ENCODE measurements at places on chromosomes 6 and 20. TPM values are rescaled to one million over a fixed set of nuclear protein-coding genes. Genes with fewer than 3 reads are reported as not detected.

The WFDC10B gene
- not detected for total RNA-seq

The MUC22 gene
- not detected for total RNA-seq

GRCh38 chr6:19895866-19896692 lies 58.9 kb downstream of the ID4 start:
- no peak for DNase-seq
- H3K27ac ChIP-seq = no peak overlapping the region
- H3K36me3 ChIP-seq = no peaks in the 10 kb centered on the region
- no peaks in the 10 kb centered on the region for H3K4me1 ChIP-seq
- no peaks in the 10 kb centered on the region for H3K27me3 ChIP-seq

The IDH3B gene
- total RNA-seq = 111 TPM

GRCh38 chr6:4291453-4292403 lies 156.4 kb upstream of the ECI2 start:
- H3K4me1 ChIP-seq = no peaks in the 10 kb centered on the region
- H3K4me3 ChIP-seq = no peak overlapping the region
- H3K36me3 ChIP-seq = no peaks in the 10 kb centered on the region
- no peak overlapping the region for H3K27ac ChIP-seq

- no peak overlapping the region for H3K27ac ChIP-seq
- H3K4me1 ChIP-seq = peaks cover 2% of the 10 kb centered on the region
- H3K27me3 ChIP-seq = peaks cover 71% of the 10 kb centered on the region
- no peak for DNase-seq
Observed at GRCh38 chr6:44273617-44274016, 3.4 kb downstream of the TMEM151B start.

DNA sequence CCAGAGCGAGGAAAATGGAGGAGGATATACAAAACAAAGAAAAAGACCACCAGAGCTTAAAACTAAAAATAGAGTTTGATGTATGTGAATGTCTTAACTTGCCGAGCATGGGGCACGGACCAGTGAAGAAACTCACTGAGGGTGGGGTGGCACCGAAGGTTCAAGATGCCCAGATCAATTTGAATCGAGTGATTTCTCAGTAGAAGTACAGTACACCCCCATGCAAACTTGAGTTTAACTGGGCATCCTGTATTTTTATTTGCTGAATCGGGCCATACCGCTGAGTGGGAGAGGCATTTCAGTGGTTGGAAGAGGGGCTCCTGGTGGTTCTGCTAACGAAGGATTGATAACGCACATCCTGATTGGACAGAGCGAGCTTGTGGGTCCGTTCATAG lies 81.7 kb downstream of the ANKRD60 start:
- H3K36me3 ChIP-seq = no peaks in the 10 kb centered on the region
- no peak for DNase-seq
- H3K27ac ChIP-seq = no peak overlapping the region
- H3K27me3 ChIP-seq = peaks cover 12% of the 10 kb centered on the region

GRCh38 chr6:11615214-11615602 lies 77.7 kb downstream of the TMEM170B start:
- no peak overlapping the region for H3K4me3 ChIP-seq
- no peaks in the 10 kb centered on the region for H3K4me1 ChIP-seq
- H3K36me3 ChIP-seq = no peaks in the 10 kb centered on the region
- DNase-seq = no peak

The RSPO3 gene
- total RNA-seq = not detected

DNA sequence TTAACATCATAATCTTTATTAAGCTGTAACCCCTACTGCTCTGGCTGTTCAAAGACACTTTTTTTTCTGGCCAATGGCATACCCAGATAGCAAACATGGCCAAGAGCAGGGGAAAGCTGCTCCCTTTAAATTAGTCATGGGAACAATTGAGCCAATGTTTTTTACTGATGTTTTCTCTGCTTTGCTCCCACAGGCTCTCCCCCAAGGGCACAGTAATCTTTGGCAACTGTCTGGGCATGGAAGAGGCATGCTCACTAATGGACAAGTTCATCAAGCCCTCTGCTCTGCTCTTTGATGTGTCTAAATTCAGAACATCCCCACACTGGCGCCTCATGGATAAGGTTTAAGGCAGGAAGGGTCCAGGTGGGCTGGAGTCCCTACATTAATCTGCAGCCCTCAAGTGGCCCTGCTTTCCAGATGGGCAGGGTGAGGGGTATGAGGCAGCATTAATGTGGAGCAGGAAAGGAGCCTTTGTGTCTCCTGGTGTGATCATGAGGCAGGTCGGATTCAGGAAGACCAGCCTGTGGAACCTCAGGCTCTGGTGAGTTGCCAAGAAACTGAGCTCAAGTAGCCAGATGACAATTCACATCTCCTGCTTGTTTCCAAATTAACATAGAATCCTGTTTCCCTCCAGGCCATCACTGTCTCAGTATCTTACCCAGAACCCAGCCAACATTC lies 227.0 kb upstream of the CST7 start:
- H3K4me1 ChIP-seq = no peaks in the 10 kb centered on the region
- H3K27ac ChIP-seq = no peak overlapping the region
- no peak overlapping the region for H3K4me3 ChIP-seq

The TTLL9 gene
- total RNA-seq = not detected

DNA sequence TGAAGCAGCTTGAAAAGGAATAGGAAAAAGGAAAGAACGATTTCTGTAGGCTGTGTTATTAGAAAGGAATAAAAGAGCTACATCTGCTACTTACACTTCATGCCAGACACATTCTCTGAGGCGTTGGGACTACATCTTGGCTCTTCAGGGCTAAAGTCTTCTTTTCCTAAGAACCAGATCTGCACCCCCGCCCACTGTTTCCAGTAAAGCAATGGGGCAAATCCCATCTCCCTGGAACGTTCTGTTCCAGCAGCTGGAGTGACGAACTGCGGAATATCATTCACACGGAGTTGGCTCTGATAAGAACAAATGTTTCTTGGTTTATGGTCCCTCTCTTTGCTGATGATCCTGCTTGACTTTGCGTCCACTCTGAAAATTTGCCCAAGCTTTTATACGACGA lies 26.9 kb downstream of the FAM50B start:
- H3K4me3 ChIP-seq = no peak overlapping the region
- no peak overlapping the region for H3K27ac ChIP-seq
- H3K36me3 ChIP-seq = no peaks in the 10 kb centered on the region
- no peaks in the 10 kb centered on the region for H3K4me1 ChIP-seq
- H3K27me3 ChIP-seq = peaks cover 8% of the 10 kb centered on the region

- no peaks in the 10 kb centered on the region for H3K36me3 ChIP-seq
- peaks cover 25% of the 10 kb centered on the region for H3K4me1 ChIP-seq
- DNase-seq = no peak
- no peak overlapping the region for H3K4me3 ChIP-seq
Observed at GRCh38 chr6:111536910-111537527, 54.0 kb upstream of the REV3L start.

The TOX2 gene
- 2.4 TPM for total RNA-seq

- no peak within 1 kb of the TSS for H3K4me3 ChIP-seq
- H3K36me3 ChIP-seq = peaks cover 3% of the 10 kb centered on the region
- no peak within 1 kb of the TSS for H3K27ac ChIP-seq
- no peak for DNase-seq
Observed at GRCh38 chr6:24798740-24799540, at the start of gene ARMH2. Gene ARMH2, minus strand, starts transcription at chr6:24798917. Its CDS starts 60 bp downstream, at chr6:24798857.

DNA sequence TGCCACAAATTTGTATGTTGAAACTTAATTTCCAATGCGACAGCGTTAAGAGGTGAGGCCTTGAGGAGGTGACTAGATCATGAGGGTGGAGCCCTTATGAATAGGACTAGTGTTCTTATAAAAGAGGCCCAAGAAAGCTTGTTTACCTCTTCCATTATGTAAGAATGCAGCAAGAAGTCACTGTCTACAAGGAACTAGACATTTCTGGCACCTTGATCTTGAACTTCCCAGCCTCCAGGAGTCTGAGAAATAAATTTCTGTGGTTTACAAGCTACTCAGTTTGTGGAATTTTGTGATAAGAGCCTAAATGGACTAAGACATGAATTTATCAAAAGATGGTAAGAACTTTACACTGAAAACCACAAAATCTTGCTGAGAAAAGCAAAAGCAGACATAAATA lies 173.6 kb upstream of the SGK1 start:
- H3K36me3 ChIP-seq = peaks cover 3% of the 10 kb centered on the region
- no peak overlapping the region for H3K27ac ChIP-seq
- no peaks in the 10 kb centered on the region for H3K4me1 ChIP-seq
- H3K27me3 ChIP-seq = peaks cover 2% of the 10 kb centered on the region
- DNase-seq = no peak

GRCh38 chr6:129309154-129309553 lies 400.8 kb downstream of the ARHGAP18 start:
- H3K4me3 ChIP-seq = no peak overlapping the region
- H3K27ac ChIP-seq = no peak overlapping the region
- H3K4me1 ChIP-seq = no peaks in the 10 kb centered on the region

The ADIG gene
- not detected for total RNA-seq

The SMPDL3A gene
- 1.3 TPM for total RNA-seq

GRCh38 chr6:168650671-168651111 lies 209.7 kb downstream of the SMOC2 start:
- no peaks in the 10 kb centered on the region for H3K4me1 ChIP-seq
- H3K27me3 ChIP-seq = no peaks in the 10 kb centered on the region
- no peak overlapping the region for H3K27ac ChIP-seq
- H3K4me3 ChIP-seq = no peak overlapping the region

DNA sequence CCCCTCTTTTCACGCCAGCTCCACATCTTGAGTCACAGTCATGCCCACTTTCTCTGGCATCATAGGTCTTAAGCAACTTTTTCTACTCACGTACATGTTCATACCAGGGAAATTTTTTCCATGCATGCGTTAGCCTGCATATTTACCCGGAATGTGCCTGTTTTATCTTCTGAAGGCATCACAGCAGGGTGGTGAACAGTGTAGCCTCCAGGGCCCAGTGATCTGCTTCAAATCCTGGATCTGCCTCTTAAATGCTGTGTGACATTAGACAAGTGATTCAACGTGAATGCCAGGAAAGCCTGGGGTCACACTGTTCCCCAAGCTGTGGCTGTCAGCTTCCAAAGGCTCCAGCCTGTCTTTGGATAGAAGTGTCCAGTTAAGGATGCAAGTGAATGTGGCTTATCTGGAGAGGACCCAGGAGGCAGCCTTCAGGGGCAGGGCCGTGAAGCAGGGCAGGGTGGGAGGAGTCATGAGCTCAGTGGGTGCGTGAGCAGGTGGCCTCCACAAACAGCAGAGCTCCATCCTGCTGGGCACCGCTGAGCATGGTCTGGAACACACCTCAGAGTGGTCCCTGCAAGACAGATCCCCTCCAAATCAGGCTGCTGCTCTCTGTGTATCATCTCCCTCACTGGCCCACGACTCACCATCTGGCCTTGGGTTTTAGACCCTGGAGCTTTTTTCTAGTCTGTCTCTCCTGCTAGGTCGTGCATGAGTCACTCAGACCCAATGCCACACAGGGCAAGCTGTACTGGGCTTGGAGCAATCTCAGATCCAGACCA lies 30.4 kb upstream of the CD93 start:
- H3K27me3 ChIP-seq = peaks cover 5% of the 10 kb centered on the region
- H3K4me3 ChIP-seq = no peak overlapping the region
- DNase-seq = no peak

DNA sequence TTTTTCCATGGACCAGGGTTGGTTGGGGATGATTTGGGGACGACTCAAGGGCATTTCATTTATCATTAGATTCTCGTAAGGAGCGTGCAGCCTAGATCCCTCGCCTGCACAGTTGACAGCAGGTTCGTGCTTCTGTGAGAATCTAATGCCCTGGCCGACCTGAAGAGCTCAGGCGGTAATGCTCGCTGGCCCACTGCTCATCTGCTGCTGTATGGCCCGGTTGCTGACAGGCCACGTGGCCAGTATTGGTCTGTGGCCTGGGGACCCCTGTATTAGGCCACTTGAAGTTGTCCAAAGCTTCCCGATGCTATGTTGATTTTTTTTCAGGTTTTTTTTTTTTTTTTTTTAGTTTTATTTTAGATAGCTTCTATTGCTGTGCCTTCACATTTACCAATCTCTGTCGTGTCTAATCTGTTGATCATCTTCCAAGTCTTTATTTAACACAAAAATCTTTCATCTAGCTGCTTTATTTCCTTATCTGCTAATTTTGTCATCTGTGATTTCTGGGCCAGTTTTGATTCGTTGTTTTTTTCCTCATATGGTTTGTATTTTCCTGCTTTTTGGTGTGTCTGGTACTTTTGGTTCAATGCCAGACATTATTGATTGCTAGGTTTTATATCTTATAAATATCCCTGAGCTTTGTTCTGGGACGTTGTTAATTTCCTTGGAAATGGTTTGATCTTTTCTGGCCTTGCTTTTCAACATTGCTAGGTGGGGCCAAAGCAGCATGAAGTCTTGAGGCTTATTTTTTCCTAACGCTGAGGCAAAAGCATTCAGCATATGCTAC lies 41.1 kb downstream of the DYNLT1 start:
- H3K27ac ChIP-seq = no peak overlapping the region
- peaks cover 7% of the 10 kb centered on the region for H3K4me1 ChIP-seq
- H3K36me3 ChIP-seq = peaks cover 56% of the 10 kb centered on the region
- H3K27me3 ChIP-seq = no peaks in the 10 kb centered on the region

GRCh38 chr6:140382355-140382754 lies 1007.9 kb upstream of the CITED2 start:
- H3K27ac ChIP-seq = no peak overlapping the region
- no peak for DNase-seq
- H3K4me3 ChIP-seq = no peak overlapping the region
- no peaks in the 10 kb centered on the region for H3K4me1 ChIP-seq
- H3K36me3 ChIP-seq = no peaks in the 10 kb centered on the region
- no peaks in the 10 kb centered on the region for H3K27me3 ChIP-seq

GRCh38 chr20:23152308-23152892 lies 66.3 kb upstream of the CD93 start:
- peaks cover 40% of the 10 kb centered on the region for H3K4me1 ChIP-seq
- H3K36me3 ChIP-seq = no peaks in the 10 kb centered on the region
- H3K27ac ChIP-seq = no peak overlapping the region
- DNase-seq = no peak

DNA sequence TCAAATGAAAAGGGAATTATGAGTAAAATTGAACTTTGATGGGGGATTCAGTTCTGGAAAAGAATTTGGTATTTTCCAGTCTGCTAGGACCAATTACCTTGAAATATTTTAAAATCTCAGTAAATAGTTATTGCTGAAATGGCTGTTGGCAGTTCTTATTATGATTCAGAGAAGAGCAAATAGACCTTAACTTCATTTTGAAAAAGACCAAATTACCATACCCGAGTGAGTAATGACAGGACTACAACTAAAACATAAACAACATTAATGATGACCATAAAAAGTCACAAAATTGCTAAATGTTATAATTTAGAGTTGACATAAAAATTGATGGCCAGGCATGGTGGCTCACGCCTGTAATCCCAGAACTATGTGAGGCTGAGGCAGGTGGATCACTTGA lies 21.7 kb downstream of the TRIM38 start:
- H3K4me3 ChIP-seq = no peak overlapping the region
- DNase-seq = no peak
- peaks cover 86% of the 10 kb centered on the region for H3K36me3 ChIP-seq
- H3K4me1 ChIP-seq = peaks cover 18% of the 10 kb centered on the region

GRCh38 chr20:40195742-40196141 lies 493.3 kb downstream of the MAFB start:
- H3K4me3 ChIP-seq = no peak overlapping the region
- H3K27me3 ChIP-seq = no peaks in the 10 kb centered on the region
- H3K36me3 ChIP-seq = no peaks in the 10 kb centered on the region
- no peak overlapping the region for H3K27ac ChIP-seq
- no peak for DNase-seq

GRCh38 chr20:33137195-33137594 lies 30.8 kb upstream of the BPIFA2 start:
- peaks cover 5% of the 10 kb centered on the region for H3K27me3 ChIP-seq
- H3K27ac ChIP-seq = no peak overlapping the region
- no peak overlapping the region for H3K4me3 ChIP-seq
- no peaks in the 10 kb centered on the region for H3K4me1 ChIP-seq
- H3K36me3 ChIP-seq = no peaks in the 10 kb centered on the region

GRCh38 chr6:43444582-43444981 lies 10.8 kb downstream of the DLK2 start:
- H3K4me3 ChIP-seq = no peak overlapping the region
- H3K27ac ChIP-seq = no peak overlapping the region
- no peak for DNase-seq
- H3K4me1 ChIP-seq = no peaks in the 10 kb centered on the region

The KIAA1755 gene
- not detected for total RNA-seq

The TBX18 gene
- total RNA-seq = not detected
